ENCODE measurements at places on chromosomes 16 and 17. TPM values are rescaled to one million over a fixed set of nuclear protein-coding genes. Genes with fewer than 3 reads are reported as not detected.

GRCh38 chr17:82188001-82188961 is 24.4 kb downstream of the CCDC57 start:
- DNase-seq, result no peak

TSPAN10 gene
- 0.11 TPM for total RNA-seq

DNA sequence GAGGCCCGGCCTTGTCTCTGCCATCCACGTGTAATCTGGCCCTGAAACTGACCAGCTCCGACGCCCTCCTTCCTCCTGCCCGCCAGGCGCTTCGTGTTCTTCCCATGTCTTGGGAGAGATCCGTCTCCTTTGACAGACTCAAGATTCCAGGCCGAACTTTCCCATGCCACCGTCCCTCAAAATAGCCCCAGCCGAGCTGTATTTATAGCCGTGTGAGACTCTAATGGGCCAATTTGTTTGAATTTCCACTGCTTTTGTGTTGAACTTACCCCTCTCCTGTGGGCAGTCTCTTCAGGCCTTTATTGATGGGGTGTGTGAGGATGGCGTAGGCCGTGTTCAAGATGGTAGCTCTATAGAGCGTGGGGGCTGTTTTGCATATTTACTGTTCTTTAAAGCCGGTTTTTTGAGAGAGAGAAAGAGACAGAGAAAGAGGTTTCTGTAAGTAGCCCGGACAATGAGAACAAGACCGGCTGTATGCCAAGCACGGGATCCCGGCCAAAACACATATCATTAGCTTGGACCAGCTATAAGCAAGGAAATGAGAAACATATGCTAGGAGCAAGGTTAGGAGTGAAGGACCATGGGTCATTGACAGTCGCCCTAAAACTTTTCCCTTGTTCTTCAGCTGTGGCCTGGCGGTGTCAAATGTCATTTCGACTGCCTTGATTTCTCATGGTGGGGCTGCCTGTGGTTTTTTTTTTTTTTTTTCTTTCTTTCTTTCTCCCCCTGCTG is 124.5 kb upstream of the ZFHX3 start:
- DNase-seq, result no peak

C1QTNF8 gene
- total RNA-seq, result not detected

P2RX1 gene
- 0.13 TPM for total RNA-seq

DNA sequence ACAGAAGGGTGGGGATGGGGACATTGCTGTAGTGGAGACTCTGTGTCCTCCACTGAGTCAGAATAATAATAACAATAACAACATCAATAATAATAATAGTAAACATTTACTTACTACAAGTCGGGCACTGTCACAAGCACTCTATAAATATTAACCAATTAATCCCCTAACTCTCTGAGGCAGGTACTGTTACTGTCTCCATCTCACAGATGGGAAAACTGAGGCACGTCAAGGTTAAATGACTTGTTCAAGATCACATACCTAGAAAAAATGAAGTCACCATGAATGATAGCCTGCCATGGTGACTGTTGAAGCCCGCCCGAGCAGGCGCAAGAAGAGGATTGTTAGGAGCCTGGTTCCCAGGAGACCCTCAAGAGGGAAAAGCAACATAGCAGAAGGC is 10.2 kb downstream of the PRR29 start:
- no peak for DNase-seq

TBC1D26 gene
- total RNA-seq, result not detected

SLC5A10 gene
- total RNA-seq, result not detected

DNA sequence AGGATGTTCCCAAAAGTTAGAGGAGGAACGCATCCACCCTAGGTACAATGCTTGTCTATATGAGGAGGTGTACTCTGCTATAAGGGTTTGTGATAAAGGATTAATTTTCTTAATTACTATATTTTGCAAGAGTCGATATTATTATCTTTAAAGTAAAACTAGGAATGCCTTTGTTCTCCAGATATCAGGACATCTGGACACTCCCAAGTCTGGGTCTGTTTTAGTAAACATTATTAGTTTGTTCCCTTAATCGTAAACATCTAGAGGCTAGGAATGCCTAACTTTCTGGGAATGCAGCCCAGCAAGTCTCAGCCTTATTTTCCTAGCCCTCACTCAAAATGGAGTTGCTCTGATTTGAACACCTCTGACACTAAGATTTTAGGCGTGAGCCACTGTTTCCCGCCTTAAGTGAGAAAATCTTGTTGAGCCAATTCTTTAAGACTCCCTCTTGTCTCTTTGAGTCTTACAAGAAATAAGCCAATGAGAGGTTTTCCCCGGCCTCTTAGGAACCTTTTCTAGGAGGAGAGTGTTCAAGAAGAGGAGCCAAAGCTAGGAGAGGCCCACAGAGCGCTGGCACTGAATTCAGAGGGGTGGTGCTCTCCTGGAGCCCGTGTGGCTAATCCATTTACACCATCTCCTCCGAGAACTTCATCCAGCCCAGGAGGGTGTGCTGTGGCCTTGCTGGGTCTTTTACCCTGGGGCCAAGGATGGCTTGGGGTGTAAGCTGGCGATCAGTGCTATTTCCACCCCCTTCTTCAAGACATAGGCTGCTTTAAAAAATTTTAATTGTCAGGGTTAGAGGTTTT is 40.9 kb downstream of the SMARCE1 start:
- DNase-seq, result no peak

GRCh38 chr17:1627182-1627981 is 1.3 kb downstream of the SLC43A2 start:
- no peak for DNase-seq

DNA sequence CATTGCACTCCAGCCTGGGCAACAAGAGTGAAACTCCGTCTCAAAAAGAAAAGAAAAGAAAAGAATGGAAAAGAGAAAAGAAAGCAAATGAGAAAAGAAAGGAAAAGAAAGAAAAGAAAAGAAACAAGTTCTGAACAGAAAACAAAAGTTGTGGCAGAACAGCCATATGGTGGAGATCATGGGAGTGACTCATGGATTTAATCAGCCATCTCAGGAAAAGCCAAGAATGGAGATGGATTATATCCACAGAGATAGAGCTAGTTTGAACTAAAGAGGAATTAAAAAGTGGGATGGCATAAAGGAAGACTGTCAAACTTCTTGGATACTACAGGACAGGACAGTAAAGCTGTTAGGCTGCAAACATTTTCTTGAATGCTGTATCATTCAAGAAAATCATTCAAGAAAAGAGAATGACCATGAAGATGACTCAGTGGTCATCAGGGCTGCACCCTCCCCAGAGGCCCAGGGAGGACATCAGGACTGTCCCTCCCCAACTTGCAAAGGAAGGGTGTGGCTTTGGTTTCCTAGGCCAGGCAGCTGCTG is 120.6 kb downstream of the USP22 start:
- DNase-seq, result no peak

CRYBA1 gene
- not detected for total RNA-seq

PNMT gene
- total RNA-seq, result not detected

DNA sequence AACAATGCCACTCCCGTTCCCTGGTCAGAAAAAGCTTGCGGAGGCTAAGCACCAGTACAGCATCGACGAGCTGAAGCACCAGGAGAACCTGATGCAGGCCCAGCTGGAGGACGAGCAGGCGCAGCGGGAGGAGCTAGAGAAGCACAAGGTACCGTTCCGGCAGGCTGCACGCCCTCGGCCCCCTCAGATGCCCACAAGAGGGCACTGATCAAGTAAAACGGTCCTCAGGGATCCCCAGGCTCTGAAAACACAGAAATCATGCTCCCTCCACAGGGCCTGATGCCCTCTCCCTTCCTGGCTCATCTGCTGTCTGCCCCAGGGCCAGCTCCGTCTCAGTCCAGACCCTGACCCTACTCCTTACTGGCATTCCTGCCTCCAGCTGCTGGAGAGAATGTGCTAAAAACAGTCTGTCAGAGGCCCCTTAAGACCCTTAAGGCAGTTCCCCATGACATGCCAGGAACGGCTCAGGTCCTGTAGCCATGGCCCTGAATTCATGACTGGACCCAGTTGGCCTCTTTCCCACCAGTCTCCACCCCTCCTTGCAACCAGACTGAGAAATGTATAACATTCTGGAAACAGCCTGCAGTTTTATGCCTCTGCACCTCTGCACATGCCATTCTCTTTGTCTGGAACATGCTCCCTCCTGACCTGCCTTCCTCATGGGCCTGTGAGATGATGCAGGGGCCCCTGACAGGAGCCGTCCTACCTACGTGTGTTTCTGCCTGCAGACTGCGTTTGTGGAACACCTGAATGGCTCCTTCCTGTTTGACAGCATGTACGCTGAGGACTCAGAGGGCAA is 21.8 kb downstream of the DRC3 start:
- no peak for DNase-seq

GRIN2A gene
- total RNA-seq, result not detected

DNA sequence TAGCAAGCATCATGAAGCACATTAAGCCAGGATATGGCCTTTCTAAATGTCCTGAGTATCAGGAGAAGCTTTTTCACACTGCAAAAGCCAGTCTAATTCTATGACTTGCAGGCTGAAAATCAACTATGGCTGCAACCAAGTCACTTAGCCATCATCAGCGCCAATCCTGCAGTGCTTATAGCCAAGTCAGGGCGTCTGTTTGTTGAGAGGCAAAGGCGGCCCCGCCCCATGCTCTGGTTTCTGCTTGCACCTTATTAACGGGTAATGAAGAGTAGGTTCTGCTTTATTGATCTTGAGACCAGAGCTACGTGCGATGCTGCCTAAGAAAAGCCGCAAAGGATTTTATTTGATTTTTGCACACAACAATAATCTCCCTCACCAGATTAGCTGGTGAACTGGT is 88.4 kb downstream of the CDH13 start:
- no peak for DNase-seq

EVI2B gene
- total RNA-seq, result 5.0 TPM

TSEN54 gene
- 71.5 TPM for total RNA-seq

- no peak for DNase-seq
Measured at GRCh38 chr16:68481636-68482035, 33.3 kb upstream of the SMPD3 start.

GRCh38 chr17:73987845-73988509 is 215.5 kb upstream of the RPL38 start:
- no peak for DNase-seq

IGFALS gene
- total RNA-seq, result 0.18 TPM

CDH3 gene
- 0.34 TPM for total RNA-seq

- DNase-seq, result no peak
Measured at GRCh38 chr16:88953003-88953690, 23.9 kb downstream of the CBFA2T3 start.
